ENCODE measurements at places on chromosomes 5 and 9.

DNA sequence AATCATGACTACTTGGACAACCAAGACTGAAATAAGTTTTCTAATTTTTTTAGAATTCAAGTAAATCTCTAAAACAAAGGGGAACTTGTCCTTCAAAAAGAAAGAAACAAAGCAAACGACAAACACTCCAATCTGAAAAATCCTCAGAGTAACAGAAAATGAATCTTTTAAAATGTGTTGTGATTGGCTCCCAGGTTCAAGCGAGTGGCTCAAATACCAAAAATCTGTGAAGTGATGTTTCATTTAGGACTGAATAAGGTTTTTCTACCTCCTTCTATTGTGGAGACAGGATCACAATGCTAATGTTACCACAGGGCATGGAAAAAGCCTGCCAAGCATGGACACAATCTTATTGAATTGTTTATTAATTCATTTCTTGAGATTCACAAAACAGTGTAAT, 415.7 kb downstream of the RAB3C start:
- DNase-seq = peak; percentile 26

DNA sequence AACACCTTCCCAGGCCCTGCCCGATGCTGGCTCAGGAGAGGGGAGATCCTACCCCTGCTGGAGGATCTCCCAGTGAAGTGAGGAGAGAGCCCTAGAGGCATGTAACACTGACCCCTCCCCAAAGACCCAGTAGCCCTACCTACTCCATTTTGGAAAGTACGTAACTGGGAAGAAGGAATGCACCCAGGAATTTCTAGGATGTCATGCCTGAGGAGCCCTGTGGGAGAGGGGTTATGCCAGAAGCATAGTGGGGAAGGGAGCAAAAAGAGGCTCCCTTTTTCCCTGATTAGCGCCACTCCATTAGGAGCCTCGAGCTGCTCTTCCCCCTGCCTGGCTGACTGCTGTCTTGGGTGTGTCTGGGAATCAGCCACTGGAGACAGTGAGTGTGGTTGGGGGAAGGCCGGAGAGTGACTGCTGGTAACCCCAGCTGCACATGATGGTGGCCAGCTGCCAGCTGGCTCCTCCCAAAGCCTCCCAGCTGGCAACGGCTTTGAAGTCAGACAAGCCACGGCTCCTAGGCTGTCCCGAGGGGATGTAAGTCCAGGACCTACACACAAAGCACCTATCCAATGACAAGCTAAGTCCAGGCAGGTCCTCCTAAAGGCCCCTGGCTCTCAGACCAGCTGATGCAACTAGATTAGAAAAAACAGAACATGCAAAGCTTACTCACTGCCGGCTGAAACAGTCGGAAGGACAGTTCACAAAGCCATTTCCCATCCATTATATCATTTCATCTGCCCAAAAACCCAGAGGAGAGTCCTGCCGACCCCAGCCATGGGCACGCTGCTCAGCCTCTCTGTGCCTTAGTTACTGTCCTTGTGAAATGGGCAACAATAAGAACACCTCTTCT, 136.5 kb upstream of the ABCA1 start:
- DNase-seq = peak; percentile 97

- no peak for DNase-seq
Observed at GRCh38 chr9:136634904-136635303, 27.8 kb upstream of the EGFL7 start.

DNA sequence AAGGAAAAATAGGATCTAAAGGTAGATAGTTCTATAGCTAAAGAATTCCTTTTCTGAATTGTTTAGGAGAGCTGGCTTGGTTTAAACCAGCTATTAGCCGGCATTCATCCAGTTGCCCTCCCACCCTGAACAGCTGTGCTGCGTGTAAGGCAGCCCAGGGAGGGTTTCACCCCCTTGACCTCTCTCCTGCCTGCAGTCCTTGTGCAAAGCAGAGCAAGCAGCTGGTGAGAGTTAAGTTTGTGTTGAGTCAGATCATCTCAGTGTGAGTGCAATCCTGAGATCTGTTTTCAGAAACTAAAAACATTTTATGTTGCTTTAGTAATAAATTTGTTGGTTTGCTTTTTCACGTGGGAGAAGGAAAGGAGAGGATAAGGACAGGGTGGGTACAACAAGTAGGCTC, 13.0 kb downstream of the SLC25A25 start:
- peak; percentile 73 for DNase-seq

- no peak for DNase-seq
Observed at GRCh38 chr5:111697881-111698757, 58.9 kb downstream of the NREP start.

DNA sequence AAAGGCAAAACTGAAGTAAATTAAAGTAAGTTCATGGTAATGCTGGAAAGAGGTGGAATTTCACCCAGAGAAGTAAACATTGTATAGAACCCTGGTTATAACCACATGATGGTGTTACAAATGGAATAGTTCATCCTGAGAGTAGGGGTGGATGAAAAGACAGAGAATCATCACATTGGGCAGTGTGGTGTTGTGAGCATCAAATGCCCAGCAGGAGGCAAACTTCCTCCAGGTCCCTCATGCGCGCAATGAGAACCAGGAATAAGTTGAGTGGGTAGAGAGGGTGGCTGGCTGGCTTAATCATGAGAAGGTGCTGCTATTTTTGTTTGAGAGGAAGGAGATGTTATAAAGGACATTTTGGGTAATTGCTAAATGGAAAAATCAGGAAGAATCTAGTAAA, 163.3 kb upstream of the HMHB1 start:
- DNase-seq = no peak

- no peak for DNase-seq
Observed at GRCh38 chr9:95852059-95853032, 23.1 kb upstream of the ERCC6L2 start.

DNA sequence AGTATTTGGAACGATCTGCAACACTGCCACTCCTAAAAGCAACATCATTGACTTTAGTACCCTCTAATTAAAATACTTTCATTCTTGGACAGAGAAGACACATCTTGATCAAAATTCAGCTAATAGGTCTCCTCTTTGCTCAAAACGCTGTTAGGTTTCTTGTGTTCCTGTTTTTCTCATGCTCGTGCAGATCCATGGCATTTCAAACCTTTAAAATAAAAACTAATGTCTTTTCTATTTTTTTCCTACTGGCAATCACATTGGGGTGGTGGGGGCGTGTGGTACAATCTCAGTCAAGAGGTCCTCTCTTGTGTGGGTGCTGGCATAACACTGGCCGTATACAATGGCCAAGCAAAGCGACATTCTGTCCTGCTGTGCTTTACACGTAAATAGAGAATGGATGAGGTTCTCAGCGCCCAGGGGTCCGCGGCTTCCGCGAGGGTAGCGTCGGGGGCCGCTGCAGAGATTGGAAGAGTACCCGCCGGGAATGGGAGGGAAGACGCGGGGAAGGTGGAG, 315 bp upstream of the GPR150 start:
- DNase-seq = no peak

DNA sequence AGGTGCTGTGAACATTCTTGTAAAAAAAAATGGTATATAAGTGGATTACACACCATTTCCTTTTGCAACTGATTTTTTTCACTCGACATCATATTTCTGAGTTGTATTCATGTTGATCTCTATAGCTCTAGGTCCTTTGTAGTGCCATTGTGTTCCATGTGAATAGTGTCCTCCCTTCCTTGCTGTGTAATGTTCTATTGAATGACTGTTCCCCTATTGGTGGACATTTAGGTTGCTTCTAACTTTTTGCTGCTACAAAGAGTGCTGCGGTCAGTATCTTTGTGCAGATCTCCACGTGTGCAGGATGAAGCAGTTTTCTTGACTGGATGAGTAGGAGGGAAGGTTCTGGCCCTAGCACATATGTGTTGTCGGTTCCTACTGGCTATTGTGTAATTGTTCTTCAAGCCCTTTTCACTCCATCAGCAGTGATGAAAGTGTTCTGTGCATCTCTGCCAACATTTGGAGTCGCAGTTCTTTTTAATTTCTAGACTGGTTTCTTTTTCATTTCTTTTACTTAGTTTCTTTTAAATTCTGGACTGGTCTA, 20.2 kb downstream of the DAB2IP start:
- DNase-seq = no peak

DNA sequence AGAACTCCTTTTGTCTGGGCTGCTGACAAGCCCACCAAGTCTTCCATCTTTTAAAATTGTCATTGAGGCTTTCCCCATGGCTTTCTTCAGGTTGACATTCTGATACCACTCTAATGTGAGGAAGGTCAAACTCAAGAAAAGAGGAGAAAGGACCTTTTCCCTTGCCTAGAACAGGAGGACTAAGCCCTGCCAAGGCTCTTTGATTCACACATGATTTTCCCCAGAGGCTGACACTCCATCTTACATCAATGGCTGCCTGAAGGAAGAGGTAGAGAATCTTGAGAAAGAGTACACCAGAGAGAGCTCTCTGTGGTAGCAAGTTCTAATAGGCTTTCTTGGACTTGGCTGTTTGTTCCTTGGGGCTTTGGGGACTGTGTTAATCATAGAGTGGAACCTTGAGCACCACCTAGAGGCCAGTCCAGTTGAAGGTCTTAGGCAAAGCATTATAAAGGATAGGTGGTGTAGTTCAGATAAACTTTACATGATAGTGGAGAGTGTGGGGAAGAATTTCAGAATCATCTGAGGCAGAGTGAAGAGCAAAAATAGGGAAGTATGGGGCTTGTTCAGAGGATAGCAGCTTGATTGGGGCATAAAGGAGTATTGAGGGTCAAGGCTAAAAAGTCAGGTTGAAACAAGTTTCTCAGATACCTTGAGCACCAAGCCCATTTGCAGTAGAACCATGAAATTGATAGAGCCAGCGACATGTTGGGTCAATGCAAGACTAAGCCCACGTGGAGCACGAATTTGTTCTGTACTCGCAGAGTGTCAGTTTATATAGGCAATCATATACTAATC, 36.7 kb downstream of the NDFIP1 start:
- peak; percentile 17 for DNase-seq

DNA sequence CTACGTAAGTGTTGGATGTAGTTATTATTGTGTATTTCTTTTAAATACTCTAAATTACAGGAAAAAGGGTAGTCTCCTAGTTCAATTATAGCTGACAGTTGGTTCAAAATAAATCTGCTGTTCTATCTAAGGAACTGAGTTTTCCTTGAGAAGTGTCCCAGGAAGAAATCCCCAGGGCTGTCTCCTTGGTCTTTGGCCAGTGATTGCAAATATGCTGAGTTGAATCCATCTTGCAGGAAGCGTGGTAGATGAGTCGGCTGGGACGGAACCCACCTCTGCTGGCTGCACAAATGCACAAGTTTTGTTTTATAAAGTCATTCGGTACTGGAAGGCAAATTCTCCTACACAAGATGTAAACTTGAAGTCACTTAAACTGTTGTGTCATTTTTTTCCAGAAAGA, 30.2 kb upstream of the HOMER1 start:
- DNase-seq = no peak
